ENCODE measurements at places on chromosomes 4 and X.

DNA sequence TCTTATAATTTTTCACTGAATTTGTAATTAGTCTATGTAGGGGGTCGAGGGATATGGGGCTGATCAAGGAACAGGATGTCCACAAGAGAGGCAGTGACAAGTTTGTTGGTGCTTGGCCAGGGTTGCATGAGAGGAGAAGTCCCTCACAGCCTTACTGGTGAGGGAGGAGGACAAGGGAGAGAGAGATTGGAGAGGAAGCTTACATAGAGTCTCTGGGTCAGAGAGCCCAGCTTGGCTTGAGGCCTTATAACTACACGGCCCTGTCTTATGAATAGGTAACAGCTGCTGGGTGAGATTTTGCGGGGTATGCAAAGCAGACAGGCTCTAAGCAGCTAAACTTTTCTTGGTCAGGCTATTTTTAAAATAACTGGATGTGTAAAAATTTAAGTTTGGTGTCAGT lies 37.9 kb upstream of the OTUD4 start:
- no peak for DNase-seq

GRCh38 chr4:45472490-45472889 lies 651.4 kb downstream of the GABRG1 start:
- DNase-seq: no peak

DNA sequence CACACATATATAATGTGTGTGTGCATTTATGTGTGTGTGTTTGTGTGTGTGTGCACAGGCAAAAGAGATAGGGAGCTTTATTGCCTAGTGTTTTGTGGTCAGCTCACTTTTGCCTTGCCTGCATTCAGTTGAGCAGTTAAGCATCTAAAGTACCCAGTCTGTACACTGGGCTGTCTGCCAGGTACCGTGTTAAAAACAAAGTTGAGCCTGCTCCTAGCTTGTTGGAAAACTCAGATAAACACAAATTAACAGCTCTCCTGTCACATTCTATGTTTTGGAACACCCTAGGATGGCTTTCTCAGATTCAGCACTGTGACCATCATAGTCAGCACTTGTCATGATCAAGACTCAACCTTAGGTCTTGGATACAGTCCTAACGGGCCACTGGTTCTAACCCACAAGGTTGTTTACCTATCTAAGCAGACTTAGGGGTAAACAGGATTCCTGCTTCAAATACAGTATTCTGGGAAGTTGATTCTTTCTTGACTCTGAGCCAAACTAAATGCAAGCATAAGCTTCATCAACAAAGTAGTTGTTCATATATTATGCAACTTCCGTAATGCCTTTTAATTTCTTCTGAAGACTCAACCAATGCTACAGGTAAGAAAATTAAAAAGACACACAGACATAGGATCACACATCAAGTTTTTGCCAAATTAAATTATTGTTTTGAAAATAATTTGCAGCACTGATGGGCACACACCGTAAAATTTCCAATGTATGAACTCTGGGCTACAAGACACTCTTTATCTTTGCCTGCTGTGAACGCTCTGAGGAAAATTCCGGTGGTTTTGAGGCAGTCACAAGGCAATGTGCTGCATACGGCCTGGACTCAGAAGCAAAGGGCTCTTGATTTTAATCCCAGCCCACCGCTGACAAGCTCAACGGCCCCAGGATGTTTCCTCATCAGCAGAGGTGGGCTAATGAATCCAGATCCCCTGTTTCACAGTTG lies 11.3 kb upstream of the CD99 start:
- DNase-seq: no peak

- no peak for DNase-seq
Observed at GRCh38 chr4:67996127-67996526, 32.8 kb upstream of the TMPRSS11A start.

GRCh38 chr4:102598762-102599374 lies 97.7 kb downstream of the NFKB1 start:
- no peak for DNase-seq

DNA sequence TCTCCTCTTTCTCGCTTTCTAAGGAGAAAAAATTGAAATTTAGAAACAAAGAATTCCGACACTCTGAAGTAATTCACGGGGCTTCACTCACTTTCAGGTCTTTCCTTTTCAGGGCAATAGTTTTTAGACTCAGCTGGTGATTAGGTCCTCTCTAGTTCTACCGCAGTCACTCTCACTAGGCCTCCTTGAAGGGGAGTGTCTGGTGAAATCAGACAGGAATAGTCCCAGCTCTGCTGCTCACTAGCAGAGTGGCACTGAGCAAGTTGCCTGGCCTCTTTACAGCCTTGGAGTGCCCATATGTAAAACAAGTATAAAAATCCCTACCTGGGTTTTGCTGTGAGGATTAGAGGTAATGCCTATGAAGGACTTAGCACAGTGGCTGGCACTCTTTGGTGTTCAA lies 64.1 kb downstream of the NEUROG2 start:
- no peak for DNase-seq

GRCh38 chrX:143429811-143430210 lies 87.5 kb downstream of the SPANXN3 start:
- DNase-seq: no peak
